ENCODE measurements at places on chromosomes 3 and 15.
A peak's percentile ranks its signal among the peaks of the same experiment; 100 is the strongest.

DNA sequence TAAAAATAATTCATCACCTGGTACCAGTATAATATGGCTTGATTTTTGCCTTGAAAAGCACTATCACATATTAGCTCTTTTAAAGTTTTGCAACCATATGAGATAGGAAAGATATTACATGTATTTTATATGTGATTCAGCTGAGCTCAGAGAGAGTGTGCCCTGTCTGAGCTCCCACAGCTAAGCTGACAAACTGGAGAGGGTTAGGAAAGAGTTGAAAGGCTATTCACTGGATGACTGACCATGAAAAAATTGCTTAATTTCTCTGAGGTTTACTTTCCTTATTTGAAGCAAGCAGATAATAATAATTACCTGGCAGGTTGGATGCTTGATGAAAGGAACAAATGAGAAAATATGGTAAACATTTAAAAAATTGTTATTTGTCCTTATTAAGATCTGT lies 97.4 kb upstream of the CCDC80 start:
- no peak for DNase-seq

GRCh38 chr3:41200669-41201021 lies 1.3 kb downstream of the CTNNB1 start:
- DNase-seq: peak; percentile 56

DNA sequence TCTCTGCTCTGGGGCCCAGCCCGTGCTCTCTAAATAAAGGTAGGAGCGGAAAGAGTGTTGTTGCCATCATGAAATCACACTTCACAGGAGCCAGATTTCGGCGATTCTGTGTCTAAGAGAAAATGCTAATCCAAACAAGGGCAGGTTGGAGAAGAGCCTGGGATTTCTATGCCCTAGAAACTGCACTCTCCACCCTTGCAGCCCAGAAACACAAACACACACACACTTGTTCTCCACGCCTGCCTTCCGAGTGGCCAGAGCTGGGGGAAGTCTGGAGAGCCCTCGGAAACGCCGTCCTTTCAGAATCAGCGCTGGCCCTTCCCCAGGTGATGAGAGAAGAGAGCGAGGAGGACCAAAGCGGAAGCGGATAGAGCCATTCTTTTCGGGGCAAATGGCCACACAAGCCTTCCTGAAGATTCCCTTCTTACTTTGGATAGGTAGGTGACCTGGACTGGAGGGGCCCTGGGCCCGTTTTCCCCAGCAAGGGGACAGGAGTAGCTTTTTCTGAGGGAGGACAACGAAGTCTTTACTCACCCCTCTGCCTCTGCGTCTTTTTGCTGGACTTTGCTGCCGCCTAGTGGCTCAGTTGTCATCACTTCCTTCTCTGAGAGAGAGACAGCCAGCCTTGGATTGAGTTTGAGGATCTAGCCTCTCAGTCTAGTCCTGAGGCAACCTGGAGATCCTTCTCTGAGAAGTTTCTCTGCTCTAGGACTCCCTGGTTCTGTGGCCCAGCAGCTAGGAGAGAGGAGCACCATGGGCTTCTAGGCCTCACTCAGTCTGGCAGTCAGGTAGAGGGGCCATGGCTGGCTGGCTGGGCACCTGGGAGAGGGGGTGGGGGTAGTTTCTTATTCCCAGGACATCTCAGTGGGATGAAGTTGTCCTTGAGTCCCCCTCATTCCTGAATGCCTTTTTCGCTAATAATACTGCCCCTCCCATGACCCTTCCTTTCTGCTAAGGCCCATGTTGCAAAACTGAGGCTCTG lies 37.7 kb downstream of the SENP8 start:
- peak; percentile 88 for DNase-seq

GRCh38 chr3:115768661-115769060 lies 145.4 kb downstream of the GAP43 start:
- no peak for DNase-seq

- DNase-seq: no peak
These were observed 11.9 kb downstream of the LRCH3 start for GRCh38 chr3:197802779-197803459.

DNA sequence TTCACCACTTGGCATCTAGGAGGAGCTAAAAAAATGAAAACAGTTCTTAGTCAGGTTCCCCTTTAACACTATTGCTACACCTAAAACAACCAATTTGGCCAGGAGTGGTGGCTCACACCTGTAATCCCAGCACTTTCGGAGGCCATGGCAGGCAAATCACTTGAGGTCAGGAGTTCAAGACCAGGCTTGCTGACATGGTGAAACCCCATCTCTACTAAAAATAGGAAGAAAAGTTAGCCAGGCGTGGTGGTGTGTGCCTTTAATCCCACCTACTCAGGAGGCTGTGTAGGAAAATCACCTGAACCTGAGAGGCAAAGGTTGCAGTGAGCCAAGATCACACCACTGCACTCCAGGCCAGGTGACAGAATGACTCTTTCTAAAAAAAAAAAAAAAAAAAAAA lies 124.1 kb downstream of the DGKG start:
- DNase-seq: no peak

DNA sequence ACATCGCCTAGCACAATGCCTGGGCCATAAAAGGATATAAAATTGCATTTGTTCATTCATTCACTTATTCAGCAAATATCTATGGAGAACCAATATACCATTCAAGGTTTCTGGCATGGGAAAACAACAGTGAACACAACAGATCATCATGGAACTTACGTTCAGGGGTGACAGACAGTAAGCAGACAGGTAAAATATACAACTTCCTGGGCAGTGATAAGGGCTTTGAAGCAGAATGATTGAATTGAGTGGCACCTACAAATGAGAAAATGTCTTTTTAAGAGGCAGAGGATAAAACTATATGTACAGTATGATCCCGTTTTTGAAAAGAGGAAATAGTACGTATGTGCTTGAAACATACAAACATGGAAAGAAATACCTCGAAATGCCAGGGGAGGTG lies 39.2 kb downstream of the CMTM7 start:
- DNase-seq: peak; percentile 8

- no peak for DNase-seq
These were observed 3.7 kb upstream of the SLC9C1 start for GRCh38 chr3:112297714-112298113.

- no peak for DNase-seq
These were observed 86.5 kb downstream of the ANKRD28 start for GRCh38 chr3:15711281-15711680.

DNA sequence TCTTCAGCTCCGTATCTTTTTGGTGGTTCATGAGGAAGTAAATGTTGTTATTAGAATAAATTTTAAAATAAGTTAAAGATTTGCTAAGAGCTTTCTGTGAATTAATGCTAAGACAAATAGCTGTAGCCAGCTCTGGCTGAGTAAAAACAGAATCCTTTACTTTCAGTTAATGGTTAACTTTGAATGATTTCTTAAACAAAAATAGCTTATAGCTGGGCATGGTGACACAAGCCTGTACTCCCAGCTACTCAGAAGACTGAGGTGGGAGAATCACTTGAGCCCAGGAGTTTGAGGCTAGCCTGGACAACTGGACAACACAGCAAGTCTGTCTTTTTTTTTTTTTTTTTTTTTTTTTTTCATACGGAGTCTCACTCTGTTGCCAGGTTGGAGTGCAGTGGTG lies 25.0 kb downstream of the TCAIM start:
- DNase-seq: no peak

DNA sequence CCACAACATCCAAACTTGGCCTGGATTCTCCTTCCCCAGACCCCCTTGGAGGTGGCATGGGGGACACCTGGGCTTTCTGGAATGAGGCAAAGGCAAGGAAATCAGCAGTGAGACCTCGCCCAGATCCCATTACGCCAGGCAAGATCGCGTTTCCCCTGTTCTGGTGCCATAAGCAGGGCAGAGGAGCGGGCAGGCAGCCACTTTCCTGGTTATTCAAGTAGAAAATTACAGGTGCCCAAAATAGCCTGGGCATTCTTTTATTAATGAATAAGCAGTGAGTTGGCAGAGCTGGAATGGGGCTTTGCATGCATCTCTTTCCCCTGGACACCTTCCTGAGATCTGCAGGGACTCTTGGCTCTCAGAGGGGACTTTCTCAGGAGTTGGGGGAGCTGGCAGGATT lies 31.5 kb upstream of the FAM107A start:
- no peak for DNase-seq

DNA sequence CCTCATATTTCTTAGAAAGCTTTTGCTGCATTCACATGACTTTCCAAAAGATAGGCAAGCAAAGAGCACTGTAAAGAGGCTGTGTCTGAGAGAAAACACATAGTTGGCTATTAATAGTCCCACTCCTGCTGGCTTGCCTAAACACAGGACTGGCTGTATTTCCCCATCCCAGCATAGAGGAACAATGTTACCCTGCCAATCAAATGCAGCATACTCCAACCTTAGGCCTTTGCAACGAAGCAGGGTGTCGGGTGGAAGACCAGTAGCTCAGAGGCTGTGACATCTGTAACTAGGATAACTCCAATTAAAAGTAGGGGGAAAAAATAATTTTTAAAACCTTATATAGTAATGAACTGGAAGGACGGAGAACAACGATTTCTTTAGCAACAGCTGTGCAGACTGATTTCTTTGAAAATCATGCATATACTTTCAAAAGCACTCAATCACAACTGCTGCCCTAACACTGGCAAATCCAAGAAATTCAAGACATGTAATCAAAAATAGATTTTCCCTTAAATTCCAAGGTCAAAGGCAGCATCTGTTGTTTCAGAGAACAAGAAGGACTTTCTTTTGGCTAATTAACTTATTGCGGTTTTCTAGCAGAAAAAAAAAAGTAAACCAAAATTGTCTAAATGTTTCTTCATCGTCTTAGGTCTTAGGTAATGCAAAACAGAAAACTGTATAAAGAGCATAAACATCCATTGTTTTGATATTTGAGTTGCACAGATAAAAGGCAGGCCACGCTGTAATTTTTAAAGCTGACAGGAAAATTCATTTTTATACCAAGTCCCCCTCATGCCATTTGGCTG lies 139.3 kb downstream of the TNIK start:
- no peak for DNase-seq

- DNase-seq: no peak
These were observed 20.3 kb downstream of the CAND2 start for GRCh38 chr3:12816521-12817342.

GRCh38 chr3:162521669-162522068 lies 1025.1 kb downstream of the OTOL1 start:
- no peak for DNase-seq

DNA sequence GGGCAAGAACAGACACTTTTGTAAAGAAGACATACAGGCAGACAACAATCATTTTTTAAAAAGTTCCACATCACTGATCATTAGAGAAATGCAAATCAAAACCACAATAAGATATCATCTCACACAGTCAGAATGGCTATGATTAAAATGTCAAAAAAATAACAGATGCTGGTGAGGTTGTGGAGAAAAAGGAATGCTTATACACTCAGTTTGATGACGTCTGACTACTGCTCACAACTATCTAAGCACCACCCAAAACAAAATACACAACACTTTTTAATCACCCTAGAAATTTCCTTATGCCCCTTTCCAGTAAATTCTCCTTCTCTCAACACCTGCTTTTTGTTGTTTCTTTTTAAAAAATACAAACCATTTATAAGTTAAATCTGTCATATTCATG lies 228.8 kb downstream of the ISL2 start:
- DNase-seq: no peak

DNA sequence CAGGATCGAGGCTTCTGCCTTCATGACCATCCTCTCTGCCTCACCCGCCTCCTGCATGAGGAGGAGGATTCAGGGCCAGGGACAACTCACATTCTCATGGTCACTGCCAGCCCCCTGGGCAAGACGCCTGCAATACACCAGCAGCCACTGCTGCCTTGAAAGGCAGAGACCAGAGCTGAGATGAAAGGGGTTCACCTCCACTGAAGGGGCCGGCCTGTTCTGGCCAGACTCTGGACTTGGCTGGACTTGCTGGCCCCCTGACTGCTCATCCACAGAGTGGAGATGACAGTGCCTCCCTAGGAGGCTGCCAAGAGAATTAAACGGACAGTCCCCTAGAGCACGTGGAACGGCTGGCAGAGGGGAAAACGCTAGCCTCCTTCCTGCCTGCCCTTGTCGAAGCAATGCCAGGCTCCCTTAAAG lies 35.2 kb downstream of the MGLL start:
- no peak for DNase-seq

GRCh38 chr3:60579734-60580133 lies 671.5 kb downstream of the FHIT start:
- no peak for DNase-seq

- no peak for DNase-seq
These were observed 13.5 kb downstream of the PPM1M start for GRCh38 chr3:52259035-52259434.

DNA sequence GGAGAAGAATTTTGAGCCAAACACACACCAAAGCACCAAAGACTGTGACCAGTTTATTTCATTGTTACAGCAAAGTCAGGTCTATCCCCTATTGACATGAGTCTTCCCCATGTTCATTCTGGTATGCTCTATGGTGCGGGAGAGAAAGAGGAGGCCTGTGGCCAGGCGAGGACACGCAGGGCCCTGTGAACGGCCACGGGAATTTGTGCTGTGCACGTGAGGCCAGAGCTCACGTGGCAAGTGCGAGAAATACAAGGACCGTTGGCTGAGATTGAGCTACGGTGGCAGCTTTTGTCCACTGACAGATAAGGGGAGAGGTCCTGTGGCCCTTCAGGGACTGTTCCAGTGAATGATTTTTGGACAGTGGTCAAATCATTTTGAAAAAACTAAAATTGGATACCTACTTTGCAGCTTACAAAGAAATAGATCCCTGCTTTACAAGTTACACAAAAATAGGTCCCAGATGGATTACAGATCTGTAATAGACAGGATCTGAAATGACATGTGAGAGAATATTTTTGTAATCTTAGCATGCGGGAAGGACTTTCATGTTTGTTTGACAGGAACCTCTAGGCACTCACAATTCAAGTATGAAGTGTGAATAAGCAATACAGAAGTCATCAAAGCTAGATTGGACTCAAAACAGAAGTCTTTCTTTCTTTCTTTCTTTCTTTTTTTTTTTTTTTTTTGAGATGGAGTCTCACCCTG lies 9.2 kb downstream of the ZSCAN2 start:
- no peak for DNase-seq

GRCh38 chr3:117129516-117129915 lies 419.9 kb downstream of the TUSC7 start:
- DNase-seq: no peak

Measured in stimulated activated effector memory CD8-positive, alpha-beta T cell treated with anti-CD3 and anti-CD28 coated beads, Interleukin-12 subunit alpha, Interleukin-12 subunit beta, amount 100 ng/mL, for 72 hours (primary cell).